ENCODE measurements at places on chromosomes 5 and 9.

- DNase-seq: no peak
Measured at GRCh38 chr5:168015506-168015905, 275.9 kb upstream of the WWC1 start.

DNA sequence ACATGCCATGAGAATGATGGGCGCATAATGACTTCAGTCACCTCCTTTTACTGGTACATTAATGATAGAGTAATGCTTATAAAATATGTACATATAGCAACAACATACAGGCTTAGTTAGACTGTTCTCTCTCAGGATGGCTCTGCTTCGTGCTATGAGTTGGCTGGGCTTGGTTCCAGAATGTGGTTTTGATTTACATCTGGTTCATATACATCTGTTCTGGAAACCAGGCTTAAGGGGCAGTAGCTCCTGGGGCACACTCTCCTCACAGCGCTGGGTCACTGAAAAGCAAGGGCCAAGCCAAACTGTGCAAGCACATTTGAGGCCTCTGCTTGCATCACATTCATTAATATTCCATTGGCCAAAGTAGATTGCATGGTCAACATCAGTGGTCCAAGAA lies 44.9 kb downstream of the PCSK1 start:
- no peak for DNase-seq

- no peak for DNase-seq
Measured at GRCh38 chr5:75053054-75053303, 621 bp upstream of the GCNT4 start.

DNA sequence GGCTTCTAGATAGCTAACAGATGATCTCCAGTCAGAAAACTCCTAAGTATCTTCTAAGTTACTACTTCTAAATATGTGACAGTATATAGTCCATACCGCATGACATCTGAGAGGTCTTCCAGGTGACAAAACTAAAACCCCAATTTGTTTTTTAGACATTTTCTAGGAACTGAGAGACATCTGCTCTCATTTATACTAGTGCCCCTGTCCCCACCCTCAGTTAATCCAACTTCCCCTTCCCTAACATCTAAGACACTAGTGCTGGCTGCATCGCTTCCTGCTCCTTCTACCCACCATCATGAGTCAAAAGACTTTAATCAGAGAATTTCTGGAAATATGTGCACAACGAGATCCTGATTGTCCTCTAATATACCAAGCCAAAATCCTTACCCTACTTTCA lies 37.9 kb downstream of the FBXW11 start:
- no peak for DNase-seq

GRCh38 chr9:113927277-113927676 lies 51.2 kb downstream of the ZNF618 start:
- no peak for DNase-seq

- DNase-seq: no peak
Measured at GRCh38 chr5:135094339-135095051, 60.5 kb upstream of the PITX1 start.

- no peak for DNase-seq
Measured at GRCh38 chr5:170097934-170098333, 7.8 kb upstream of the FOXI1 start.

DNA sequence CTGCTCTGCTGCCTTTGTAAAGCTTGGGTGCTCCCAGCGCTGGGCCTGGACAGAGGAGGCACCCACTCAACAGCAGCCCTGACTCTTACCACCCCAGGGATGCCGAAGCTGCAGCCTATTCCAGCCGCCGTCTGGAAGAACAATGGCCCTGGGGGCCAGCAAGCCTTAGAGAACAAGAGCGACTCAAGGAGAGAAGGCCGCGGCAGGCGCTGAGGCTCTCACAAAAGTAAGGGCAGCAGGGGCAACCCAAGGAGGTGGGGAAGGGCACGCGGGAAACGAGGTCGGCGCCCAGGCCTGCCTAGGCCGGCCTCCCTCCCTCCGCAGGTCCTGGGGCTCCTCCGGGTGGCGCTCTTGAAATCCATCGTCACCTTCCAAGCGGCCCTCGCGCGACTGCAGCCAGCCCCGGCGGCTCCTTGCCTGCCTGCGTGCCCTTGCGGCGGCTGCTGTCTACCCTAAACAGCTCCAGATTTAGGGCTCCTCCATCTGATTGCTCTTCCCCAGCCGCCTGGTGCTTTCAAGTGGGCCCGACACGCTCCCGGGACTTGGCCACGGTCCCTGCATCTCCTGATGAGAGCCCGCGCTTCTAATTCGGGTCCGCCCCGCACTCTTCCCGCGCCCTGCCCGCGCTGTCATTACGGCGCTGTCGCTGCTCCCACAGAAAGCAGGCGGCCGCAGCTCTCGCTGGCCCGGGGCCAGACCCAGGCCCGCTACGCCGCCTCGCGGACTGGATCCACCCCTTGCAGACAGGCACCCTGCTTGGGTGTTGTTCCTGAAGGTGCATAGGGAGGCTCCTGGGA lies 213.3 kb downstream of the SEMA6A start:
- no peak for DNase-seq

DNA sequence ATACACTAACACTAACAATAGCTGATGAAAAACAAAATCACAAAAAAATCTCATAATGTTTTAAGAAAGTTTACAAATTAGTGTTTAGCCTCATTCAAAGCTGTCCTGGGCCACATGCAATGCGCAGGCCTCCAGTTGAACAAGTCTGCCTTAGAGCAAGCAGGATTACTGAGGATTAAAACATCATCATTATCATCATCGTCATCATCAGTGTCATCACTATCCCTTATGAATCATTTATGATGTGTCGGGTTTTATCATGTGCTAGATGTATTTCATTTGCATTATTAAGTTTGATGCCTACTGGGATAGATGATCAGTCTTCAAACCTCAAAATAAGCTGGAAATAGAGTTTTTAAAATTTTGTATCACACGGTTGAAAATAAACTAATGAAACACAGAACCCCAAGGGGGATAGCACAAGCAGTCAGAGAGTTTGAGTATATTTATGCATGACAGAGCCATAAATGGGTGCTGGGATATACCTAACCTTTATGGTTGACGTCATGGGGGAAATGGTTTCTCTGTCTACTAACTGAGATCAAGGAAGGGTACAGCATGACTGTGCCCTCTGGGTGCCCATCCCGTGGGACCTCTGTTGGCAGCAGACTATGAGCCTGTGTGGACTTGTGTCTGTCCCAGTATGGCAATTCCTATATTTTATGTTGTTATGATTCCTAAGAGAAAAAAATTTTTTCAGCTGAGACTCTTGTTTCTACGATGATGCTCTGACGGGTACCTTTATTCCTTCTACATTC lies 150.3 kb upstream of the ADRA1B start:
- no peak for DNase-seq

DNA sequence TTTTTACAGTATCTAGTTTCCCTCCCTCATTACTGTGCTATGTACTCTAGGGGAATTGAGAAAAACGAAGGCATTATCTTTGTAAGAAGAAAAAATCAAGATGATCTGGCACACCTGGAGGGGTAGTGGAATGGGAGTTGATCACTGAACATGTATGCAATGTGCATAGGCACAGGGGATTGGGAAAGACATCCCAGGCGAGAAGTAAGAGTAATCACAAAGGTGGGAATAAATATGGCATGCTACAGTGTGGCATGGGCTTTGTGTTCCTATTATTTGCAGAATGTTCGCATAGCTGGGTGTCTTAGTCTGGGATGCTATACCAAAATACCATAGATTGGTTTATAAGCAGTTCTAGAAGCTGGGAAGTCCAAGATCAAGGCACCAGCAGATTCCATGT lies 130.6 kb downstream of the SMARCA2 start:
- no peak for DNase-seq

DNA sequence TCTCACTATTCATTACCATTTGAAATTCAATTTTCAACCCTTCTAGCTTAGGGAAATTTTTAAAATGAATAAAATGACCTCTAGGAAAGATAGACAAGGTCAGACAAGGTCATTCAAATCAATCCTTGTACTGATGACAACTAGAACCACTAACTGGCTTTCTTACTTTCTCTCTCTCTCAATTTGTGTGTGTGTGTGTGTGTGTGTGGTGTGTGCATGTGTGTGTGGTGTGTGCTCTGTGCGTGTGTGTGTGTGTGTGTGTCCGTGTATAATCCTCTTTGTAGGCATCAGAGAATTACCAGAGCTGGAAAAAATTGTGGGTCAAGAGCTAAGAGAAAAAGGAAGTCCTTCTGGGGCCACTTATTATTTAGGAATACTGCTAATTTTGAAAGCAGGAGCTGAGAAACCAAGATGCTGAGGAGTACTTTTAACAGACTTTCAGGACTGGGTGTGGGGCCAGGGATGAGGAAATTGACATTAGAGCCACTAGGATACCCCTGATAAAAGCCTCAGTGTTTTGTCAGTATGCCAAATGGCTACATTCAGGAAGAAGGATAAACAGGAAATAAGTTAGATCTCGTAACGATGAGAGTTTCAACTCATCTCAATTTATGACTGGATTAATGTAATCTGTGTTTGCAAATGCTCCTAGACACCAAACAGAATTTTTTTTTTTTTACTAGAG lies 723.3 kb downstream of the CETN3 start:
- DNase-seq: no peak

DNA sequence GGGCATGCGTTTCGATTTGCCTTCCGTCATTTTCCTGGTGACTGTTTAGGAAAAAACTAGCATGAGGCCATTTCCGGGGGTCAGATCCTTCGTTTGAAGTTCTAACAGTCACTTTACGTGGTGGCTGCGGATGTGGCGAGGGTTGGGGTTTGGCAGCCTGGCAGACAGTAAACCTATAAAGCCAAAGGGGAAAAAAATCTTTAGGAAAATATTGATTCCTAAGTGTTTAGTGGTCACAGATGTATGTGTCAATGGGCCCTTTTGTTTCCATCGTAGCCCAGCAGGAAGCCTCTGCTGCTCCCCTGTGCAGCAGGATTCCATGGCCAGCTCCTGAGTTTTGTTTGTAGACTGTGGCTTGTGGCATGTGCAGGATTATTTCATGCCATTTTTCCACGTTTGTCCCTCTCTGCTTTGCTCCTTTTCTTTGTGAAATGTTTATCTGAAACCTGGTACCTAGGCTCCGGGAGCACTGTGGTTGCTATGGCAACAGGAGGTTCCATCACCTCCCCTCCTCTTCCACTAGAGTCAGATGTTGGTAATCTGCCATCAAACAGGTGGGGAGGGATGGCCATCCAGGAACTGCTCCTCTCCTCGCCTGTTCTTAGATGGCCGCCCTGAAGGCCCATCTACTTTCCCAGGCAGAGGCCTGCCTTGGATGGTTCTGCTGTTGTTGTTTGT lies 202.3 kb downstream of the AOPEP start:
- peak; percentile 53 for DNase-seq

DNA sequence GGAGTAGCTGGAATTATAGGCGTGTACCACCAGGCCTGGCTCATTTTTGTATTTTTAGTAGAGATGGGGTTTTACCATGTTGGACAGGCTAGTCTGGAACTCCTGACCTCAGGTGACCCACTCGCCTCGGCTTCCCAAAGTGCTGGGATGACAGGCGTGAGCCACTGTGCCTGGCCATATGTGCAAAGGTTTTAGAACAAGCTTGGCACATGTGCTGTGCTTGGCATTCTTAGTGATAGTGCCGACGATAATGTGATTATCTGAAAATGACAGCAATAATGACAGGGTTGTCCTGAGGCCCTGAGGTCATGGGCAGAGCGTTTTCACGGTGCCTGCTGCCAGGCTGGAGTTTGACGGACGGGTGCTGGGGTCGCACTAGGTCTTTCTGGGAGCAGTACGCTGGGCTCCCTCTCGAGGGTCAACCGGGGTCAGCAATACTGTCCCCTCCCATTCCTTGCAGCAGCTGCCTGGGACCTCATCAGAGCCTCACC lies 42.6 kb downstream of the HMCN2 start:
- no peak for DNase-seq

GRCh38 chr9:94610181-94610606 lies 16.6 kb upstream of the FBP2 start:
- DNase-seq: no peak

DNA sequence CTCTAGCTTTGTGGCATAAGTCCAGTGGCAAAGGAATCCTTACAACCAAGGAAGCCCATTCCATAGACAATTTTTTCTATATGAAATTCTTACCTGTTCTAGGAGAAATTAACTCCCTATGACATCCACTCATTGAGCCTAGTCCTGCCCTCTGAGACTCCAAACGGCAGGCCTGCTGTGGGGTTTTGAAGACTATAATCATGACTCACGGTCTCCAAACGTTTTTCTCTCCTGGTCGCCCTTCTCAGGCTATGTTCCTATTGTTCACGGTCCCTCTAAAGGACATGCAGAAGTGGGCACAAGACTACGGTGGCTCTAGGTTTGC lies 611 bp downstream of the EXOSC3 start:
- no peak for DNase-seq

DNA sequence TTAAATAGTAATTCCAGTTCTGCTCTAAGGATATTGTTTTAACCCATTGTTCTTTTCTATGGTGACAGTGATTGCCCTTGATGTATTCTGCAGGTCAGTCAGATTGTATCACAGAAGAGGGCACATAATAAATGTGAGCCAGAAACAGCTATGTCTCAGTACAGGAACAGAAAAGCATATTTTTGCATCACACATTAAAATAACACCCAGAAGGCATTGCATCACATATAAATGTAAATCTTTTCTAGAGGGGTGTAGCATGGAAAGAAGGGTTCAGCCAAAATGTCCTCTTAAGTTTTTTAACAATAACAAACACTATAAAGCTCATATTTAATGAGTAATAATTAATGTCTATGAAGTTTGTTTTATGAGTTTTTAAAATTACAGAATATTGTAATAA lies 30.0 kb downstream of the ZCCHC7 start:
- no peak for DNase-seq

DNA sequence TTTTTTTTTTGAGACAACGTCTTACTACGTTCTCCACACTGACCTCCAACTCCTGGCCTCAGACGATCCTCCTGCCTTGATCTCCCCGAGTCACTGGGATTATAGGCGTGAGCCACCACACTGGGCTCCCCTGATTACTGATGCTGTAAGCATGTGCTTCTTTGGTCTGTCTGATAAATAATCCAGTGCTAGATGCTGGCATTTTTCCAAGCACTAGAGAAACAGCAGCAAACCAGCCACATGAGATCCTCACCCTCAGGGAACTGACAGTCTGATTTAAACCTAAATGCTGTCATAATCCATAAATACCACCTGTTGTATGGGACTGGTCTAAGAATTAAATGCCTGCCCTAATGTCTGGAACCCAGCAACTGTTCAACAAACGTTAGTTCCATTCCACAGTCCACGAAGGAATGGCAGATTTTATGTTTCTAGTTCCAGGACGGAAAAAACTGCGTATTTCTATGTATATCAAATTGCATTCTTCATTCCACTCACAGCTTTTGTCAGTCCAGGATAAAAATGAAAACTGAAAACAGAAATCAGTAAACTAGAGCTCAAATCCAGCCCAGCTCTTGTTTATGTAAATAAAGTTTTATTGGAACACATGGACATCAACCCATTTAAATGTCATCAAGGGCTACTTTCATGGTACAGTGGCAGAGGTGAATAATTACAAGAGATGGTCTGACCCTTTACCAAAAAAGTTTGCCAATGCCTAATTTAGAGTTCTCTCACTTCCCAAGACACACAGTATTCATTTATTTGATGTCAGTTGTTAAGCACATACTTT lies 20.1 kb downstream of the SLC35D2 start:
- no peak for DNase-seq
